Astrocyte (in vitro differentiated cells and primary cell): ENCODE measurements at places on chromosomes 2 and 18.
A peak's percentile ranks its signal among the peaks of the same experiment; 100 is the strongest.

GRCh38 chr2:136054856-136055255 lies 63.1 kb downstream of the CXCR4 start:
- DNase-seq, result no peak

GRCh38 chr2:133791191-133791590 lies 222.9 kb upstream of the NCKAP5 start:
- peak; percentile 74 for DNase-seq

GRCh38 chr2:16948053-16948452 lies 282.4 kb upstream of the CYRIA start:
- no peak for DNase-seq

- peak; percentile 30 for DNase-seq
These were observed at the start of gene LGALSL for GRCh38 chr2:64453770-64454385. TSS of gene LGALSL (plus strand) at chr2:64454162. CDS start at chr2:64454546, 384 bp downstream.
